ENCODE measurements at places on chromosomes 3 and 15.

DNA sequence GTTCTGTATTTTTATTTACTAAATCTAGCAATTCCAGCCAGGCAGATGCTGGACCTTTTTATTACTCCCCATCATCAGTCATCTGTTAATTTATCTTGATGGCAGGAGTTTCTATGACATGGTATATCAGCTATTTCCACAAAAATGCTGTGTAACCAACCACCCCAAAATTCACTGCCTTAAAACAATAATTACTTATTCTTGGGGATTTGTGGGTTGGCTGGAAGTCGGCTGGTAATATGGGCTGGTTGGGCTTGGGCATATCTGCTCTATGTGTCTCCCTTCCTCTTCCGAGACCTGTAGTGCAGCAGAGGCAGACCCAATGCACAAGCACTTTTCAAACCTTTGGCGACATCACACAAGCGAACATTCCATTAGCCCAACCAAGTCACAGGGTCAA is 92.1 kb upstream of the UBE2E1 start:
- no peak for DNase-seq

DNA sequence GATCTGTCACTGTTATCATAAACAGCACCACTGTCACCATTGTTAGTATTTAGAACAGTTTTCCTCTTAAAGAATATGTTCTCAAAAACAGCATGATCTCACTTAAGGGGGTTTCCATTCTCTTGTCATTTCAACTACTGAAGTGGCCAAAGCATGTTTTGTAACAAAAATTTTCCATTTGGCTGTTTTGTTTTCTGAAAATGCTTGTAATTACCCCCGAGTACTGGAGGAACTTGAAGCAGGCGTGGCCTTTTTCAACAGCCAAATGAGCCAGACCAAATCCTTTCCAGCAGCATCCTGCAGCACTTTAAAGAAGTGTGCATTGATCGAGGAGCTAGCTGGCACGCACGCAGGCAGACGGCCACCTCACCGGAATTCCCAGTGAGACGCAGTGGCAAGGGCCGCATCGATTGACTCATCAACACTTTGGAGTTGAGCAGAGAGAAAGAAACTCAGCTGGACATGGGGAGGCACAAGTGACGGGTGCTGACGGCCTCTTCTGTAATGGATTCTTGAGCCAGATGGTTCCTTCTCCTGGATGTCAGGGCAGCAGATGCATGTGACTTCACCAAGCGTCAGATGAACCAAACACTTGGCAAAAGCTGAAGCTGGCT is 234.3 kb upstream of the IGF1R start:
- no peak for DNase-seq

DNA sequence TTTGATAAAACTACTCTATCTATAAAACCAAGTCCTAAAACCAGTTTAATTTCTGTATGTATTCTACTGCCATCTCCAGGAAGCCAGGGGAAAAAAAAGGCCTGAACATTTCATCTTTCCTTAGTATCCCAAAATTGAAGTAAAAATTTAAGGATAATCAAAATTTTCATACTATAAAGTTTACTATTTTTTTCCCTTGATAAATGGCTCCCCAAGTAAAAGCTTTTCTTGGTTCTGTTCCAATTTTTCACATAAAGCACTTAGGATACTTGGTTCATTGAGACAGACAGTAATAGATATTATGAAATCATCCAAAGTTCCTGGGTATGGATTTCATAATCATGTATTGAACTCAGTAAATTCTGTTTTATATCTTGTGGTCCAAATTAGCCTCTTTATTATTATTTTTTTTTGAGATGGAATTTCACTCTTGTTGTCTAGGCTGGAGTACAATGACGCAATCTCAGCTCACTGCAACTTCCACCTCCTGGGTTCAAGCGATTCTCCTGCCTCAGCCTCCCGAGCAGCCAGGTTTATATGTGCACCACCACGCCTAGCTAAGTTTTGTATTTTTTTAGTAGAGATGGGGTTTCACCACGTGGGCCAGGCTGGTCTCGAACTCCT is 34.5 kb downstream of the ICE2 start:
- DNase-seq: no peak

DNA sequence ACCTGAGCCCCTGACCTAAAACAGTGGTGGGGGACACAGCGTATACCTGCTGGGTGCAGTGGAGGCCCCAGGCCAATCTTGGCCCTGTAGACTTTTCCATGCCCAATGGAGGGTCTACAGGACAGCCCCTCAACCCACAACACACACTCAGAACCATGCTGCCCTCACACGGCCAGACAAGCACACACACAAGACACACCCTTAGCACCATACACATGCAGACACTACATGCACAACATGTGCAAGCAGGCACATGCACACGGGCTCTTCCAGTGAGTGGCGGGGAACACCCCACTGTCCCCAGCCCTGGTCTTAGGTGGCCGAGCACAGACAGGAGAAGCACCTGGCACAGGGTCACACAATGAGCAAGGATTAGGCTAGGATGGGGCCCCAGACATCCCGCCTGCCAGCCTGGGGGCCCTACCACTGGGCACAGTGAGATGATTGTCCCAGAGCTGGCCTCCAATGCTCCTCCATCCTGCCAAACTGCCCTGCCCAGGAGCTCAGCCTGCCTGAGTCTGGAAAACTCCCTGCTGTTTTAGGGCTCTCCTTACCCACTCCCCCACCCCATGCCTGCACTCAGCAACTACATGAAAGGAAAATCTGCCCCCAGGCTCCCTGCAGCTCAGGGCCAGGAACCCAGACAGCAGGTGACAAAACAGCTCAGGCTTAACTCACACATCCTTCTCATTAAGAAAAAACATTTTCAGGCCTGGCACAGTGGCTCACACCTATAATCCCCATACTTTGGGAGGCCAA is 15.8 kb downstream of the IQSEC1 start:
- DNase-seq: no peak

DNA sequence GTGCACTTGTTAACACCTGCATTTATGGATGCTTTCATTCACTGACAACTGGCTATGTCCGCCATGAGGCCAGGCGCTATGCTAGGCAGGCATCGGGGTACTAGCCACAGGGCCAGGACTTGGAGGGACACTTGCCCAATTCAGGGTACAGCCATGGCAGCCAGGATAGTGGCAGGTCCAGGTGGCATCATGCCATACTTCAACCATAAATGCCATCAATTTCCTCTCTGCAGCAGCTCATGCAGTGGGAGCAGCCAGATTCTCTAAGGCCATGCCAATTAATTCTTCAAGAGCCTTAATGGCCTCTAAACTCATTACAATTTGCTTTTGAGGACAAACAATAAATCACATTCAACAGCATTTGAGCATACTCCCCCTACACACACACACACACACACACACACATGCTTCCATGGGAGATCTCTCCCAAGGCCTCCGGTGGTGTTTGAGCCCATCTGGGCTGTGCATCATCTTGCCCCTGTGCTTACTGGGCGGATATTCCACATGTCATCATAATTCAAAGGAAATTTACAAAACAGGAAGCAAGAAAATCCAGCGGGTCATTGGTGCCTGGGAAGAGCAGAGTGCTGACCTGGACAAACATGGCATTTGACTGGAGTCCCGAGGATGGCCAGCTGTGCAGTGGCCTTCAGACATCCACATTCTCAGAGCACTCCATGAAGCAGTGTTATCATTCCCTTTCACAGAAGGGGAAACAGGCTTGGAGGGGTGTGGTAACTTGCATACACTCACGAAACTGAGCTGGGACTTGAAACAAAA is 109.1 kb downstream of the IQSEC1 start:
- DNase-seq: no peak

GRCh38 chr15:92050220-92050898 is 196.9 kb downstream of the SLCO3A1 start:
- no peak for DNase-seq

- no peak for DNase-seq
Measured at GRCh38 chr3:143234526-143234925, 115.0 kb downstream of the CHST2 start.

DNA sequence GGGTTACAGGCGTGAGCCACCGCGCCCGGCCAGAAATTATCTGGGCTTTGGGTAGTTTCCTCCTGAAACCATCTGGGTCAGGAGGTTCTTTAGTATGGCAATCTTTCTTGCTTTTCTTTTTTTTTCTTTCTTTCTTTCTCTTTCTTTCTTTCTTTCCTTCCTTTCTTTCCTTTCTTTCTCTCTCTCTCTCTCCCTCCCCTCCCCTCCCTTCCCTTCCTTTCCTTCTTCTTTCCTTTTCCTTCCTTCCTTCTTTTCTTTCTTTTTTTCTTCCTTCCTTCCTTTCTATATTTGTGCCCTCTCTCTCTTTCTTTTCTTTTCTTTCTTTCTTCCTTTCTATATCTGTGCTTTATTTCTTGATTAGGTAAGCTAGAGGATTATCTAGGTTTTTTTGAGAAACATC is 17.0 kb downstream of the DBR1 start:
- no peak for DNase-seq

- peak; percentile 36 for DNase-seq
Measured at GRCh38 chr15:44188795-44189194, 6.3 kb downstream of the FRMD5 start.

GRCh38 chr3:4983739-4984510 is 4.7 kb downstream of the BHLHE40 start:
- DNase-seq: no peak

- DNase-seq: no peak
Measured at GRCh38 chr15:73851689-73852088, 21.7 kb upstream of the TBC1D21 start.

GRCh38 chr15:96035091-96035490 is 295.4 kb upstream of the NR2F2 start:
- no peak for DNase-seq

DNA sequence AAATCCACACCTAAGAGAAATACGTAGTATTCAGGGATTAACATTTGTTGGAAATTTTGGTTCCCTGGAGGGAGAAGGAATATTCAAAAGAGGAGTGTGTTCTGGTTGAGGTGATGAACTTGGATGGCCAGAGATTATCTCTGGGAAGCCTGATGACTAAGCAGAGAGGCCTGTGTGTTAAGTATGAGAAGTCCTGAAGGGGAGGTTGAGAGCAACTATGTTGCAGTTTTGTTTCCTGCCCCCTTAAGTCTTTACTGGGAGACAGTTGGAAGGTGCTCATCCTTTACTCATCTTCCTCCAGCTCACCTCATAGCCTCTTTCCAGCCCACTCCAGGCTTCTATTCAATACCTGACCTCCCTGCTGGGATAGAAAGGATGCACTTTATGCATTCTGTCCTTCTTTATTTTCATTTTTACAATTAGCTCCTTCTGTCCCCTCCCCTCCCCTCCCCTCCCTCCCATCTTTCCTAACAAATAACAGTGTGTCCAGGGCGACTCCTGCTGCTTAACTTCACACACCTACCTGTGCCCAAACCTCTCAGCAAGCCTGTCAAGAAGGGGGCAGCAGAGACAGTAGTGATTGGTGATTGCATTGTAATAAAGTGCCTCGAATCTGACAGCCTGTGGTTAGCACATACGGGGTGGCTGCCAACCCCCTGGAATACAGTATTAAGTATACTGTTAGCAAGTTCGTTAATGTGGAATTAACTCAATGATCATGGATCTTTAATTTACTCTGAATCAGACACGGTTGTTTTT is 11.9 kb downstream of the RAP2B start:
- DNase-seq: no peak

- no peak for DNase-seq
Measured at GRCh38 chr3:167876620-167877281, 141.2 kb downstream of the SERPINI1 start.

GRCh38 chr3:137820366-137820765 is 56.3 kb downstream of the SOX14 start:
- DNase-seq: no peak

- DNase-seq: no peak
Measured at GRCh38 chr15:77503764-77504163, 83.1 kb downstream of the HMG20A start.

DNA sequence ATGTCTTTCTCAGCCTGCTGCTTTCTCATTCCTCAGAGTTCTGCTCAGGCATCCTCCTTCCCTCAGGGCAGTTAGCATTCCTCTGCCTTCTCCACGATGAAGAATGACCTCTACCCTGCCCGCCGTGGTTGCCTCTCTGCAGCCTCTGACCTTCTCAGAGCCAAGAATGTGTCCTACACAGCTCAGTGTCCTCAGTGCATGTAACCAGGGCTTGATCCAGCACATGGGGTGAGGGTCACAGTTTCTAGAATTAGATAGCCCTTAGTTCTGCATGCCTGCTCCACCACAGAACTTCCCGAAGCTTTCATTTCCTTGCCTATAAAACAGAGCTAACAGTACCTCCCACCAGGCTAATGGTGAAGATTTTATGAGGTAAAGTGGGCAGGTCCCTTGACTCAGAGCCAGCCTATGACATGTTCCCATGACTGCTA is 182.1 kb downstream of the CLSTN2 start:
- DNase-seq: no peak

GRCh38 chr15:60647246-60647645 is 168.3 kb upstream of the ICE2 start:
- no peak for DNase-seq

DNA sequence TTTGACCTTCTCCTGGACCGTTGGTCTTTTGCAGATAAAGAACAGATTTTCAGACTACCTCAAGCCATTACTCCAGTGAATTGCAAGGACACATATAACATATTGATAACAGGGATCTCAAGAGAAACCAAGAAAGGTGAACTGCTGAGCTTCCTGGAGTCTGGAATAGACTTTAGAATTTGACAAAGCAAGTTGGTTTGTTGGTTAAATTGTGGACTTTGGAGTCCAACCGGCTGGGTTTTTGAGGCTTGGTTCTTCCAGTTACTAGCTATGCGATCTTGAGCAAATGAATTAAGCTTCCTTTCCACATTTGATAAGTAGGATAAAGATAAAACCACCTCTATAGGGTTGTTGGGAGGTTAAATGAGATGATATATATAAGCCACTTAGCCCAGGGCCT is 233.1 kb downstream of the SHQ1 start:
- no peak for DNase-seq

DNA sequence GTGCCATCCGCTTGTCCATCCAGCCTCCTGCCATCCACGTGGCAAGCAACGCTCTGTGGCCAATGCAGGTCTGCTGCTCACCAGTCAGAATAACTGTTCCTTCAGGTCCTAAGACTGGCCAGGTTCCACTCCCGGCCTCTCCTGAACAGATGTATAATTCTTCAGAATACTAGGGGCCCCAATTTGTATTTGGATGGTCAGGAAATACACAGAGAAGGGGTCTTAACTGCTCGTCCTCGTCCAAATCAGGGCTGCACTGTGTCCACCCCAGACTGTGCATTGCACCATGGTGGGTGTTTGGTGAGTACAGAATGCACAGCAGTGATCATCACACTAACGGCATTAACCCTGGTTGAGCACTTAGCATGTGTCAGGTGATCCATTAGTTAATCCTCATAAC is 46.0 kb downstream of the MINAR1 start:
- DNase-seq: no peak

Data from posterior cingulate gyrus (tissue), 11 donors.